Activated T-helper 1 cell treated with anti-CD3 and anti-CD28 coated beads, Interleukin-2, amount 50 U/mL, for 16 hours (primary cell): ENCODE measurements at places on chromosomes 5 and 9.

- no peak for DNase-seq
These were observed 68.8 kb downstream of the C9orf50 start for GRCh38 chr9:129552064-129552463.

- no peak for DNase-seq
These were observed 34.4 kb downstream of the GLRA1 start for GRCh38 chr5:151890299-151890698.

DNA sequence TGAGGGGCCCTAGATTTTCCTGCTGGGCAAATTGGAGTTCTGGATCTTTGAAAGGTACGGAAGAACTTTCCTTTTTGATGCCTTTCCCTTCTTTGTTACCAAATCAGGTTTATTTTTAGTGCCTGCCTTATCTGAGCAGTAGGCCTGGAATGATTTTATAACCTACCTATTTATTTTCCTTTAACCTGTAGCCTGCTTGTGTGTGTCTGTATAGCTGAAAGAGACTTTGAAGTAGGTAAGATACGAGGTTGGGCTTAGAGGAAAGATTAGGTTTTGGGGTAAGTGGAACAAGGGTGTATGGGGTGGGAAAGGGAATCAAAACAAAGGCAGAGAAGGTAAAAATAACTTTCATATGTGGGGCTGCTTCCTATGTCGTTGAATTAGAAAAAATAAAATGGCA is 211.2 kb downstream of the CD180 start:
- DNase-seq: no peak

GRCh38 chr5:52799358-52799982 is 11.8 kb downstream of the ITGA1 start:
- DNase-seq: no peak

DNA sequence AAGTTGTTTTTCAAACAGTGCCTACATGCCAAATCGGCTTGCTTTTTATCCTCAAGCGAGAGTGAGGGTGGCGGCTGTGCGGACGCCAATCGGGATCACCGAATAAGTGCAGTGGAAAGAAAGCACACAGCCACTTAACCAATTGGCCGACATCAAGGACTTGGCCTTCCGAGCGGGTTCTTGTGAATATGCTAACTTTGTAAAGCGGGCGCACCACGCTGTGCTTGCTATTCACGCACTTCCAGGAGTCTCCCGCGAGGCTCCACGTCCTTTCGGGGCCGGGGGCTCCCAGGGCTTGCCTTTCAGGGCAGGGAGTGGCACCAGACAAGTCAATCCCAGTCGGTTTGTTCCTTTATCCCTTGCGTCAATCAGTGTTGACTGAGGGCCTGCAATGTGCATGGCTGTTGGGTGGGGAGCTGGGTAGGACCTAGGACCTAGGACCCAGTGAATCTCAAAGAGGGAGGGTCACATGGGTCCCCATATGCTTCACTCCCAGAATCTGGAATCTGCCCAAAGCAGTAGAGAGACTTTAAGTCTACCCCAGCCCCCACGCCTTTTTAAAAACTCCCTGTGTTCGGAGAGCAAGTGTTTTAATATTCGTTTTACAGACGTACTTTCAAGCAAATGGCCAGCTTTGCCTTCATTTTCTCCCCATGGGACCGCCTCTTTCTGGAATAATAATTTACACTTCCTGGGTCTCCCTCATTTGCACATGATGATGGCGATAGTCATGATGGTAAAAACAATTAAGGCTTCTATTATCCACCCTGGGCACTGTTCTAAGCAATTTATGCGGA is 2.0 kb upstream of the GCNT4 start:
- DNase-seq: no peak

DNA sequence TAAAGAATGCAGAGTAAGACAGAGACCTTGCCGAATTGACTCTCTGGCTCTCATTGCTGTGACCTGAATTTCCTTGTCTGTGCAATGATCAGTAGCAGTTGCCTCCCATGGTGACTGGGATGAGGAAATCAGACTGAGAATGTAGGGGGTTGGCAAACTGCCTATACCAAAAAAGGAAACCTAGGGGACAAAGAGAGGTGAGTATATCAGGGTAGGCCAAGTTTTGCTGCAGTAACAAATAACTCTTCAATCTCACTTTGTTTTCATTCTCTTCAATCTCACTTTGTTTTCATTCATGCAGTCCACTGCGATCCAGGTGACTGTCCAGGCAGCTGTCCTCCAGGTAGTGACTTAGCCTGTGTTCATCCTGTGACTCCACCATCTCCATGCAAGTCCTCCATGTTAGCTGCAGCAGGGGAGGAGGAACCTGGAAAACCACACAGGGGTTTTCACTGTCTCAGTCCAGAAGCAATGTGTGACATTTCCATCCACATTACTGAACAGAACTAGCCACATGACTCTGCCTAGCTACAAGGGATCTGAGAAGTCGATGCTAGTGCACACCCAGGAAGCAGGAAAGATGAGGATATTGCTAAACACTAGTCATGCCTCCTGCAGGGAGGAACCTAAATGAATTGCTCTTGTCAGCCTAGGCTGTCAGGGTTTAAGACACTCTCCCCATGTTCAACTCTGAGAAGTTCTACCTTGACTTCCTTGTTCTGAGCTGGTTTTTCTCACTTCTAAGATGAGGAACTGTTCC is 26.0 kb downstream of the TMEM174 start:
- no peak for DNase-seq

DNA sequence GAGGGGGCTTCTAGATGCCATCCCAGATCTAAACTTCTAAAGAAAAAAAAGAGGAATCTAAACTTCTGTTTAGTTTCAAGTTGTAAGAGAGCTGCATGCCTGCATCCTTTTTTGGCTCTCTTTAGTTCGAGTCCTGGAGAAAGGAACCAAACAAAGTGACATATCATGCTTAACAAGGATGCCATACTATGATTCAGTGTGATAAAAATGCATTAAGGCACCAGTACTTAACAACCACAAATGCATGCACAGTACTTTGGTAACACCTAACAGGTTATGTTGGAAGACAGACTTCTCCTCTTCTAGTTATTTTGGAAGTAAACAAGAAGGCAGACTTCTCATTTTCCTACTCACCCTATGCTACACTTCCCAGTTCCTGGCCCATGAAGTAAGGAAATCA is 27.3 kb downstream of the NME5 start:
- no peak for DNase-seq

DNA sequence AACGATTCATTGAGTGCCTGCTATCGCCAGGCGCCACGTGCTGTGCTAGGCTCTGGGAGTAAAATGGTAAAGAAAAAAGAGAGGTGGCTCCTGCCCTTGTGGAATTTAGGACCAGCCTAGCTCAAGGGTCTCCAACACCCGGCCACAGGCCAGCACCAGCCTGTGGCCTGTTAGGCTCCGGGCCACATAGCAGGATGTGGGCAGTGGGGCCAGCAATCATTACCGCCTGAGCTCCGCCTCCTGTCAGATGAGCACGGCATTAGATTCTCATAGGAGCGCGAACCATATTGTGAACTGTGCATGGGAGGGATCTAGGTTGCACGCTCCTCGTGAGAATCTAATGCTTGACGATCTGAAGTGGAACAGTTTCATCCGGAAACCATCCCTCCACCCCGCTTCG is 1.5 kb downstream of the RMRP start:
- DNase-seq: no peak

DNA sequence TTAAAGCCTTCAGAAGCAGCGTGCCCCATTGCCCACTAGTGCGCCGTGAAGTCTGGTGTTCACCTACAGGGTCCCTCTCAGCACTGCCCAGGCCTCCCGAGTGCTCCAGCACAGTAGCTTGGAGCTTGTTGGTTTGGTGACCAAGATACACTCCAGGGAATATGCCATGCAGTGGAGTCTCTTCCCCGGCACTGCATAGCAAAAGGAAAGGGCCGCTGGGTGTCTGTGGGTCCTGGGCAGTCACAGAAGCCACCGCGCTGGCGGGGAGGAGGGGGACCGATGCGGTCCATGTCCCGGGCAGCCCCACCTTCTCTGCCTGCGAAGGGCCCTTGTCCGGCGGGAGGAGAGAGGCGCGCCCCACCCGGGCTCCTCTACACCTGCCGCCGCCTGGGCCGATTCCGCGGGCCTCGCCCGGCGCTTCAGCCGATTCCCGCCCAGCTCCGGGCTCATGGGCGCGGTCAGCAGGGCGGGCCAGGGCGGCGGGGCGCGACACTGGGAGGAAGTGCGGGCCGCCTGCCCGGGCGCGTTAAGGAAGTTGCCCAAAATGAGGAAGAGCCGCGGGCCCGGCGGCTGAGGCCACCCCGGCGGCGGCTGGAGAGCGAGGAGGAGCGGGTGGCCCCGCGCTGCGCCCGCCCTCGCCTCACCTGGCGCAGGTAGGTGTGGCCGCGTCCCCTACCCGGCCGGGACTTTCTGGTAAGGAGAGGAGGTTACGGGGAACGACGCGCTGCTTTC is at the start of gene SYK:
SYK (plus strand) TSS at position 579 of the 732 bp plus-strand sequence. CDS start 42,080 bp downstream, outside the sequence.
- DNase-seq: no peak

DNA sequence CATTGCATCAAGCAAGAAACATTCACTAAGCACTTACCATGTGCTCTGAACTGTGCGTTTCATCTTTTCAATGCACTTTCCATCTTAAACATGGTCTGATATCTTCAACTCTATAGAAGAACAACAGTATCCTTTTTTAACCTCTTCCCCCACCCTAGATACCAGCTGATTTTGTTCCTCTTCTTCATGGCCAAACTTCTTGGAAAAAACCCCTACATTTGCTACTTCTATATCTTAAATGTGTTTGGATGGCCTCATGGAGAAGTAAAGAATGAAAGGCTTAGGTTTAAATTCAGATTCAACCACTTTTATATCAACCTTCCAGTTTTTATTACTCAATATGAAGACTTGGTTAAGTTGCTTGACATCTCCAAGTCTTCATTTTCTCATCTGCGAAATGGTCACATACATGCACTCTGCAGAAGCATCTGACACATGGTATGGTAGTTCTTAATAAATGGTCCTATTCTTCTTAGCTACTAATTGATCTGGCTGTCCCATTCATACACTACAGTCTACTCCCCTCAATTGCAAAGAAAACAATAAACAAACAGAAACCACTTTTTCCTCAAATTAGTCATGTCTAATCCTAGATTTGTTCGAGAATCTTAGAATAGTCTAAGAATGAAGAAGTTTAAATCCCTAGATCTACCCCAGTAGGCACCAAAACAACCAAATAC is 59.4 kb downstream of the FYB1 start:
- no peak for DNase-seq

- DNase-seq: no peak
These were observed 298.7 kb upstream of the RGMB start for GRCh38 chr5:98474782-98475181.

GRCh38 chr5:173758676-173759075 is 129.5 kb upstream of the CPEB4 start:
- no peak for DNase-seq

DNA sequence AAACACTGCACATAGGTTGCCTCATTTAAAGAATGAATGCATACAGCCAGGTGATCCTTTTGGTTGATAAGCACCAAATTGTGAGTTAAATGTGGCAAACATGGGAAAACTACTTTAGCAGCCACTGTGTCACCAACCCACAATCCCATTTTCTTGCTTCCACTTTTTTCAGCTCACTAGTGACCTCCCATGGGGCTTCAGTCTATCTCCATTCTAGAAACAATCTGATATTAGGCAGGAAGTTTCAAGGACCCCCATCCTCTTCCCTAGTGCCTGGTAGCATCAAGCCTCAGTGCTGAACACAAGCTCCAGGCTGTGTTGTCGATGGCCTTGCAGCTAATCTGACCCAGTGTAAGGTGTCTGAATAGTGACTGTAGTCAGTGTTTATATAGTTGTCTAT is 66.2 kb downstream of the PLPPR1 start:
- no peak for DNase-seq

DNA sequence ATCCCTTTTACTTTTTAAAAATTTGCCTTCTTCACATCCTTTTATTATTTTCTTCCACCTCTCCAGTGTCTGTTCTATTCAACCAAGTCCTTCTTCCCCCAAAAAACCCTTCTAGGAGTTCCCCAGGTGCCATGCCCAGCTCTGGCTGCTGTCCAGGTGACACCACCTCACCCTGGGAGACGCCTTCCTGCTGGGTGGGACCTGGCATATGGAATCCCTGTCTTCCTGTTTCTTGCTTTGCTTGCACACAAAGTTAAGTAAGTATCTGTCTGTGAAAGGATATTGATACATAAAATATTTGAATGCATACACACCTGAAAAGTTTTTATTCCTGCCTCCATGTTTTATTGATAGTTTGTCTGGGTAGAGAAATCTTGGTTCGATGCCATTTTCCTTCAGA is 23.1 kb upstream of the MED10 start:
- DNase-seq: no peak

DNA sequence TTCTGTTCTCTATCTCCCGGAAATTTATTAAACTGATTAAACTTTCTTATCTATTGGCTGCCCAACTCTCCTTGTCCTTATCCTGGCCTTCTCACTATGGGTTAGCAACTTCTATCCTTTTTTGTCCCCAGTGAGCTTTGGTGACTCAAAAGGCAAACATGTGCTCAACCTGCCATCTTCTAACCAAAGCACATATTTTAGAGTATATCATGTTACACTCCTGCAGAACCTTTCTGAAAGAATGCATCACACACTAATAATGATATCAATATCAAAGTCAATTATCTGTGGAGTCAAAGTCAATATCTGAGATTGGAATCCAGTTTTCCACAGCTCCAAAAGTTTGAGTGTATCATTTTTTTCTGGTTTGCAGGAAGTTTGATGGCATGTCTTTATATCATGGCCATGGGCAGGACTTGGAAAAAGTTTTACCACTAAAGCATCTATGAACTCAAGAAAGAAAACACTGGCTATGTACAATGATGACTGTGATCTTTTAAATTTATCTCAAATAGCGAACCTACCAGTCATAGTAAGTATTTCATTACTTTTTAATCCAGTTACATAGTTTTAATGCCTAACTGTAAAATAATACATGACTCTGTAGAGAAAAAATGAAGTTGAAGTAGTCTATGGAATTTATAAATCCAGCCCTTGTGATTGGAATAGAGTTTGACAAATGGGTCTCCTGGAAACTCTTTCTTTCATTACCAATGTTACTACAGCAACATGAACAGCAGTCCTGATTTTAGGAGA is 166.8 kb downstream of the DROSHA start:
- no peak for DNase-seq

- no peak for DNase-seq
These were observed 20.3 kb downstream of the DBH start for GRCh38 chr9:133656211-133657119.

DNA sequence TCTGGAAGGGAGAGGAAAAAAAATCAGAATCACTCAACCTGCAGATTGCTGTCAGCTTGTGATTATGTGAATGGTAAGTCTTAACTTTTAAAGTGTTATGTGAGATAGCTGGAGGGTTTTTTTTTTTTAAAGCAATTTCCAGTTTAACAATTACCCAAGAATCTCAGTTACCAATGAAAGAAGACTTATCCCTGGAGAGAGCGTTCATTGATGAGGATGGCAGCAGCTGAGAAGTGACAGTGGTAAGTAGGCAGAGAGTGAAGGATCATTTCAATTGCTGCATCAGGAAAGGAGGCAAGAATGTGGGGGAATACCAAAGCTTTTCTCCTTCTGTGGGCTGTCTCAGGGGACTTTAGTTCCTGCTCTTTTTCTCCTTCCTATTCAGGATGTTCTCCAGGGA is 370.2 kb upstream of the C9orf72 start:
- no peak for DNase-seq

- DNase-seq: no peak
These were observed 22.9 kb downstream of the RAD1 start for GRCh38 chr5:34892414-34892813.

GRCh38 chr5:130141659-130142320 is 237.5 kb downstream of the CHSY3 start:
- no peak for DNase-seq
